ENCODE measurements at places on chromosomes 7 and 10.

- no peak for DNase-seq
Observed at GRCh38 chr7:129739427-129739826, 127.9 kb downstream of the NRF1 start.

GRCh38 chr10:25026463-25026862 is 10.1 kb downstream of the THNSL1 start:
- no peak for DNase-seq

- no peak for DNase-seq
Observed at GRCh38 chr10:125076891-125077541, 83.3 kb downstream of the CTBP2 start.

- DNase-seq, result no peak
Observed at GRCh38 chr7:50534690-50535290, 30.4 kb downstream of the DDC start.

DNA sequence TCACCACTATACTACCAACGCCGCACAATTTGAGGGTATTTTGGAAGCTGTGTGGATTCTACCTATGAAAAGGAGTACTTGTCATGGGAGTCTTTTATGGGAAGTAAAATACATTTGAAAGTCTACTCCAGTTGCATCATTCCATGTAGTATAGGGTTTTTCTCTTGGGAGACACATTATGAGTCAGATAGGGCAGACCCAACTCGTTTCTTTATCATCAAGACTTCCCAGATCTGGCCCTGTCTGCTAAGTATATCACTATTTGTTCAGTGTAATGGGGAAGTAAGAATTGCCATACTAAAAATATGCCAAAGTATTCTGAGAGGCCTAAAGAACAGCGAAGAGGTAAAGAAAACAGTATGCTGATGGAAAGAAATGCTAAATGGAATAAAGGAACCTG is 144.2 kb downstream of the SPAG6 start:
- no peak for DNase-seq
